ENCODE measurements at places on chromosomes 6 and 20. TPM values are rescaled to one million over a fixed set of nuclear protein-coding genes. Genes with fewer than 3 reads are reported as not detected.

Gene SIRPB1
- 0.31 TPM for total RNA-seq

Gene PGC
- not detected for total RNA-seq

Gene DUSP15
- 9.2 TPM for total RNA-seq

Gene CST4
- total RNA-seq, result not detected

Gene CCN6
- total RNA-seq, result not detected

Gene PRR18
- not detected for total RNA-seq

Gene ERMARD
- total RNA-seq, result 22.9 TPM

Gene CCND3
- total RNA-seq, result 51.3 TPM

Gene CLIC5
- not detected for total RNA-seq

Gene FOXQ1
- 0.52 TPM for total RNA-seq

Gene PSMB9
- 120 TPM for total RNA-seq

Gene NRSN1
- total RNA-seq, result not detected

Gene ZNF391
- 0.37 TPM for total RNA-seq

Gene SIRPB2
- total RNA-seq, result not detected

Gene PROKR2
- total RNA-seq, result not detected

Gene JPH2
- not detected for total RNA-seq

Gene GPRC6A
- total RNA-seq, result not detected

Gene TCP11
- total RNA-seq, result not detected

Gene CENPW
- total RNA-seq, result 21.8 TPM

Gene LGSN
- 0.23 TPM for total RNA-seq

Gene SLC23A2
- 12.7 TPM for total RNA-seq

Gene PAK5
- 0.21 TPM for total RNA-seq

Gene GHRH
- not detected for total RNA-seq

Gene WFDC10B
- not detected for total RNA-seq

Gene TUBB2B
- 5.1 TPM for total RNA-seq

Gene UFL1
- 6.1 TPM for total RNA-seq

Gene ADGRF5
- total RNA-seq, result not detected

Gene RIMS4
- total RNA-seq, result 3.2 TPM

Data from H4 (cell line).